ENCODE measurements at places on chromosomes 5 and 9. TPM values are rescaled to one million over a fixed set of nuclear protein-coding genes. Genes with fewer than 3 reads are reported as not detected.

The TLX3 gene
- not detected for total RNA-seq

The FOXD4L5 gene
- total RNA-seq = 0.42 TPM

The SNCB gene
- total RNA-seq = not detected

The CATSPER3 gene
- 0.71 TPM for total RNA-seq

The SHOC1 gene
- total RNA-seq = not detected

The BARHL1 gene
- total RNA-seq = not detected

The HTR4 gene
- not detected for total RNA-seq

The PCDHGB6 gene
- total RNA-seq = 4.8 TPM

The NUTM2F gene
- total RNA-seq = not detected

The FBLL1 gene
- total RNA-seq = 0.44 TPM

The PSMD5 gene
- total RNA-seq = 70.2 TPM

The PFDN1 gene
- 108 TPM for total RNA-seq

DNA sequence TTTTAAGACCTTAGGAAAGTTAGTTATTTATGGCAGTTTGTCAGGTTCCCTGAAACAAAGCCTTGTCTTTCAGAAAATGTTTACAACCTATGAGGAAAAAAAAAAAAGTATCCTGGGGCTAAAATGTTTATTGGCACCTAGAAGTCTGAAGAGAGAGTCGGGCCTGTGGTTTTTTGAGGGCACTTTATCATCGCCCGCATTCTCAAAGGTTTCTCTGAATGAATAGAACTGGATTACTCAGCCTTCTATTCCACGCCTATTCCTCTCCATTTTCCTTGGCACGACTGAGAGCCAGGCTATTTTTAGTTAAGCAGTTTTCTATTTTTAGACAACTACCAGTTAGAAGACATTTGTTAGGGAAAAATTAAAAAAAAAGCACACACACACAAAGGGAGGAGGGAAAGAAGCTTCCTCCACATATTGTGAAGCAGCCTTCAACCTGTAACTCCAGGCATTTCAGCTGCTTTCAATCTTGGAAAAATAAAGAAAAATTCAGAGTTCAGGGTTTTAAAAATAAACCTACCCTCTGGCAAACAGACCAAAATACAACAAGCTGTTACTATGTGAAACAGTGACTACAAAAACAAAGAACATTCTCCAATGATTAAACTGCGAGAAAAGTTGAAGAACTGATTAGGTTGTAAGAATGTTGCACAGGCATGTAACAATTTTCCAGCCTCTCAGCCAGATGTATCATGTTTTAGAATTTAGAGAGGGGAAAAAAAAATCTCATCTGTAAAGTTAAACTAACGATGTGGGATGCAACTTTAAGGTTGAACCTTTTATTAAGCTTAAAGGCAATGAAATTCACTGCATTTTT lies 97.0 kb downstream of the MEF2C start:
- H3K27me3 ChIP-seq = no peaks in the 10 kb centered on the region
- H3K36me3 ChIP-seq = no peaks in the 10 kb centered on the region
- peak overlapping the region; percentile 97 for H3K27ac ChIP-seq

DNA sequence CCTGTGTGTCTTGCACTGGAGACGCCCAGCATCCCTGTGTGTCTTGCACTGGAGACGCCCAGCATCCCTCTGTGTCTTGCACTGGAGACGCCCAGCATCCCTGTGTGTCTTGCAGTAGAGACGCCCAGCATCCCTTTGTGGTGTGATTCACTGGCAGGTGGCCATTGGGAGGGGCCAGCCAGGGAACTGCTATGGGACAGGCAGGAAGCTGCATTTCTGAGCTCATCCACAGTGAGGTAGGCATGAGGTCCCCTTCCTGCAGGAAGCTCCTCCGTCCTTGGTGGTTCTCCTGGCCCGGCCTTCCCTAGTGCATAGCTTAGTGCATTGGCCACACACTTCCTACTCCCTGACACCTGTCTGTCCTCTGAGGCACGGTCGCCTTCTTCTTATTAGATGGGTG lies 43.5 kb downstream of the IRX1 start:
- no peak overlapping the region for H3K4me3 ChIP-seq
- no peaks in the 10 kb centered on the region for H3K27me3 ChIP-seq
- no peaks in the 10 kb centered on the region for H3K36me3 ChIP-seq
- DNase-seq = no peak

DNA sequence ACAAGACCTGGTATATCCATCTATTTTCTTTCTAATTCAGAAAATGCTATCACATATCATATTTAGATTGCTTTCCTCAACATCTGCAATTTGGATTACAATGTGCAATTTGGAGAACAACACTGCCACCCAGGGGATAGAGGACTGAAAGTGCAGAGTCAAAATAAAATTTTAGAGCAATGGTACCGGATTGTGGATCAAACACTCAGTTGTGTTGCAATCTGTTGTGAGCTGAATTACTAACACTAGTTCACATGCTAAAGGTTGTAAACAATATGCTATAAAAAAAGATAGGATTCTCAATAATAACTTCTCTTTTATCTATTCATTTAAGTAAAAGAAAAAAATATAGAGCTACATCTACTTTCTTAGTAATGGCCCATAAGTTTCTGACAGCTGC lies 11.9 kb upstream of the SRFBP1 start:
- no peak overlapping the region for H3K4me3 ChIP-seq
- H3K27me3 ChIP-seq = no peaks in the 10 kb centered on the region

DNA sequence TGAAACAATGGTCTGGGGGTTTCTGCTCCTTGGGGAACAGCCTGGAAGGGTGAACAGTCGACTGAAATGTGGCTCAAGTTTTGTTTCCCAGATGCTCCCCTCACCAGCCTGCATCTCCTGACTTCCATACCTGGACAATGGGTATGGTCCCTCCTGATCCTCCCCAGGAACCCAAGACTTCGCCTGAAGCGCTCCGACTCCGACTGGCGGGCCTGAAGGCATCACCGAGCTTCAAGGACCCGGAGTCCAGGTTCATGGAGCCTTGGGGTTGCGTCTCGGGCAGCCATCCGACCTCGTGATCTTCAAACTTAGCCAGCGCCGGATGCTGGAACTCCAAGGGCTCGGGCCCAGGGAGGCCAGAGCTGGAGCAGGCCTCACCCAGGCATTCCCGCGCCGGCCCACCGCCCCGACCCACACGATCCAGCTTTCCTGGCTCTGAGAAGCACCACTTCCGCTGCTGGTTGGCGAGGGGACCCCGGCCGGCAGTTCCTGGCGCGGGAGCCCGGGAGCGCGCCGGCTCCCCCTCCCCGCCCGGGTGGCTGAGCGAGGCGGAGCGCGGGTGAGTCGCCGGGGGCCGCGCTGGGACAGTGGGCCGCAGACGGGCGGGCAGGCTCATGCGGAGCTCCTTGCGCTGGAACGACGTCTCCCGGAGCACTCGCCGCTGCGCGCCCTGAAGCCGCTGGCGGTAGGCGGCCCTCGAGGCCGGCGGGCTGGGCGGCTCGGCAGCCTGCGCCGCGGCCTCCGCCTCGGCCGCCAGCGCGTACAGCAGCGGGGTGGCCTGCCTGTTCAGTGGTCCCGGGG lies 5.2 kb downstream of the SHROOM1 start:
- H3K36me3 ChIP-seq = peaks cover 2% of the 10 kb centered on the region
- no peak for DNase-seq
- no peak overlapping the region for H3K4me3 ChIP-seq
- H3K27ac ChIP-seq = no peak overlapping the region
- H3K27me3 ChIP-seq = no peaks in the 10 kb centered on the region

- DNase-seq = no peak
- H3K36me3 ChIP-seq = no peaks in the 10 kb centered on the region
- no peak overlapping the region for H3K27ac ChIP-seq
- H3K4me1 ChIP-seq = no peaks in the 10 kb centered on the region
- no peak overlapping the region for H3K4me3 ChIP-seq
- H3K27me3 ChIP-seq = no peaks in the 10 kb centered on the region
These were observed 21.6 kb upstream of the C5orf46 start for GRCh38 chr5:147927901-147928300.

- no peaks in the 10 kb centered on the region for H3K27me3 ChIP-seq
- H3K36me3 ChIP-seq = no peaks in the 10 kb centered on the region
- H3K27ac ChIP-seq = no peak overlapping the region
- no peak for DNase-seq
- H3K4me1 ChIP-seq = no peaks in the 10 kb centered on the region
These were observed 67.9 kb downstream of the XRCC4 start for GRCh38 chr5:83145241-83145640.

GRCh38 chr5:141094481-141095262 lies at the start of gene PCDHB2:
Gene PCDHB2 (plus strand): TSS chr5:141094615. CDS start chr5:141094791, 176 bp downstream.
- H3K4me3 ChIP-seq = no peak within 1 kb of the TSS
- no peak within 1 kb of the TSS for H3K27ac ChIP-seq
- no peaks in the 10 kb centered on the region for H3K4me1 ChIP-seq
- H3K36me3 ChIP-seq = no peaks in the 10 kb centered on the region
- peaks cover 7% of the 10 kb centered on the region for H3K27me3 ChIP-seq
- peak; percentile 21 for DNase-seq

DNA sequence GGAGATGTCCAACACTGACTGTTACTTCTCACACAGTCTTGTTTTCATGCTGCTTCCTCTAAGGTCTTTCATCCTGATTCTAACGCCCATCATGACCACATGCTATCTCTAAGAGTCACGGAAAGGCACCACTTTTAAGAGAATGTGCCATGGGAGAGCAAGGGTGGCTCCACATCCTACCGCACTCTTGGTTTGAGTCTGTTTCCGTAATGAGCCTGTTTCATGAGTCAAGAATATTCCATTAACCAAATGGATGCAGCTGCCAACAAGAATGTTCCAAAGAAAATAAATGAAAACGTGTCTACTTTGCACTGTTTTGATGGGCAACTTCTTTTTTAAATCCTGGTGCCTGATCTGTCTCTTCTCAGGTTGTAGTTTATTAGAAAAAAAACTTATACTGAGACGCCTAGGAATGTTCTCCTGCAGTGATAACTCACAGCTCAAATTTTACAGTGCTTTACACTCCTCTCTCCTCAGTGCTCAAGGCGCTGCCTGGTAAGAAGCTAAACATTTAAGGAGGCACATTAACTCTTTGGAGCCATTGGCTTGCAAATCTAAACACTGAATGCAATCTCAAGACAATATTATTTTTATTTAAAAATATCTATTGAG lies 124.3 kb downstream of the FGF1 start:
- no peaks in the 10 kb centered on the region for H3K4me1 ChIP-seq
- no peak for DNase-seq
- H3K27ac ChIP-seq = no peak overlapping the region
- no peaks in the 10 kb centered on the region for H3K27me3 ChIP-seq
- H3K36me3 ChIP-seq = no peaks in the 10 kb centered on the region
- H3K4me3 ChIP-seq = no peak overlapping the region

- H3K36me3 ChIP-seq = no peaks in the 10 kb centered on the region
- no peaks in the 10 kb centered on the region for H3K27me3 ChIP-seq
- H3K4me3 ChIP-seq = no peak overlapping the region
- DNase-seq = no peak
- no peaks in the 10 kb centered on the region for H3K4me1 ChIP-seq
These were observed 41.9 kb downstream of the NPR3 start for GRCh38 chr5:32753051-32753450.

DNA sequence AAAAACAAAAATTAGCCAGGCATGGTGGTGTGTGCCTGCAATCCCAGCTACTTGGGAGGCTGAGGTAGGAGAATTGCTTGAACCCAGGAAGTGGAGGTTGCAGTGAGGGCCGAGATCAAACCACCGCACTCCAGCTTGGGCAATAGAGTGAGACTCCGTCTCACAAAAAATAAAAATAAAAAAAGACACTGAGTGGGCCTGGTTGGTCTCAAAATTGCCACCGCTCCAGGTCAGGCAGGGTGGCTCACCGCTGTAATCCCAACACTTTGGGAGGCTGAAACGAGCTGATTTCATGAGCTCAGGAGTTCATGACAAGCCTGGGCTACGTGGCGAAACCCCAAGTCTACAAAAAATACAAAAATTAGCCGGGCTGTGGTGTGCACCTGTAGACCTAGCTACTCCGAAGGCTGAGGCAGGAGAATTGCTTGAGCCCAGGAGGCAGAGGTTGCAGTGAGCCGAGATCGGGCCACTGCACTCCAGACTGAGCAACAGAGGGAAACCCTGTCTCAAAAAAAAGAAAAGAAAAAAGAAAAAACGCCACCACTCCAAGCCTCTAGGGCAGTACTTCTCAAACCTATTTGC lies 1.8 kb downstream of the STK10 start:
- no peak overlapping the region for H3K4me3 ChIP-seq
- H3K27ac ChIP-seq = no peak overlapping the region
- DNase-seq = no peak
- H3K27me3 ChIP-seq = peaks cover 2% of the 10 kb centered on the region
- H3K36me3 ChIP-seq = no peaks in the 10 kb centered on the region
- peaks cover 16% of the 10 kb centered on the region for H3K4me1 ChIP-seq

DNA sequence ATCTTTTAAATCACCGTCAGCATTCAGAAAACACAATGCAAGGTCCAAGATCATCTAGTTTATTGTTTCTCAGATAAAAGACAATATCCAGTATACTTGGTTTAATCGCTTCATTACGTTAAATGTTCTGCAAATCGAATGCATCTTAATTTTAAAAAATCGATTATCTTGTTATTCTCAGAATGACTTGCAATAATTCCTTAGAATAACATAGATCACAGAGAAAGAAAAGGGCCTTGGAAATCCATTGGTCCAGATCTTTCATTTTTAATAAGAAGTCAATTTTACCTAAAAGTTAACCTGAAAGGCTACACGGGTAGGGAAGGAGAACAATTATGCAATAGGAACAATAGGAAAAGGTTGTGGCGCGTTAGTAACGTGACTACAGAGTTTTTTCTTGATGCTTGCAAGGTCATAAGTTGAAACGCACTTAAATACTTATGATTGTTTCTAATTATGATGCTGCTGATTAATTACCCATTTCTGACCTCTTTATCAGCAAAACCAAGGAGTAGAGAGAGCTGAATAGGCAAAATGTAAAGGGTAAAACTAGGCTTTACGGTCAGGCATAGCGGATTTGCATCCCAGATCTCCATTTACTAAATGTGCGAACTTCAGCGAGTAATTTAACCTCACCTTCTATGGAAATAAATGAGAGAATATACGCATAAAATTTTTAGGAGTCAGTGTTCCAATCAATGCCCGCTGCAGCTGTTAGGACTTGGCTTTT lies 769 bp upstream of the LYRM7 start:
- peak overlapping the region; percentile 48 for H3K4me3 ChIP-seq
- H3K36me3 ChIP-seq = no peaks in the 10 kb centered on the region
- DNase-seq = no peak
- no peaks in the 10 kb centered on the region for H3K27me3 ChIP-seq
- peaks cover 12% of the 10 kb centered on the region for H3K4me1 ChIP-seq

GRCh38 chr5:81830596-81830995 lies 79.7 kb upstream of the SSBP2 start:
- no peaks in the 10 kb centered on the region for H3K4me1 ChIP-seq
- no peak overlapping the region for H3K4me3 ChIP-seq
- DNase-seq = no peak
- H3K27me3 ChIP-seq = no peaks in the 10 kb centered on the region

- H3K27me3 ChIP-seq = no peaks in the 10 kb centered on the region
- no peaks in the 10 kb centered on the region for H3K36me3 ChIP-seq
- no peak overlapping the region for H3K27ac ChIP-seq
- DNase-seq = no peak
These were observed 21.4 kb downstream of the KLHL3 start for GRCh38 chr5:137714494-137714893.

All from endothelial cell of umbilical vein (primary cell).